Naive thymus-derived CD4-positive, alpha-beta T cell (primary cell): ENCODE measurements at places on chromosomes 5 and 9. TPM values are rescaled to one million over a fixed set of nuclear protein-coding genes. Genes with fewer than 3 reads are reported as not detected.

- no peak overlapping the region for H3K4me3 ChIP-seq
- H3K36me3 ChIP-seq = no peaks in the 10 kb centered on the region
- no peak overlapping the region for H3K27ac ChIP-seq
- H3K4me1 ChIP-seq = peaks cover 16% of the 10 kb centered on the region
Measured at GRCh38 chr5:115179030-115179393, 9.3 kb upstream of the TRIM36 start.

- no peak for DNase-seq
- H3K4me1 ChIP-seq = no peaks in the 10 kb centered on the region
- H3K4me3 ChIP-seq = no peak overlapping the region
- no peaks in the 10 kb centered on the region for H3K36me3 ChIP-seq
Measured at GRCh38 chr9:109751253-109751652, 28.7 kb upstream of the PALM2AKAP2 start.

GRCh38 chr5:131766689-131767088 lies 30.1 kb downstream of the FNIP1 start:
- no peak overlapping the region for H3K27ac ChIP-seq
- no peaks in the 10 kb centered on the region for H3K4me1 ChIP-seq
- no peak for DNase-seq
- H3K36me3 ChIP-seq = no peaks in the 10 kb centered on the region

DNA sequence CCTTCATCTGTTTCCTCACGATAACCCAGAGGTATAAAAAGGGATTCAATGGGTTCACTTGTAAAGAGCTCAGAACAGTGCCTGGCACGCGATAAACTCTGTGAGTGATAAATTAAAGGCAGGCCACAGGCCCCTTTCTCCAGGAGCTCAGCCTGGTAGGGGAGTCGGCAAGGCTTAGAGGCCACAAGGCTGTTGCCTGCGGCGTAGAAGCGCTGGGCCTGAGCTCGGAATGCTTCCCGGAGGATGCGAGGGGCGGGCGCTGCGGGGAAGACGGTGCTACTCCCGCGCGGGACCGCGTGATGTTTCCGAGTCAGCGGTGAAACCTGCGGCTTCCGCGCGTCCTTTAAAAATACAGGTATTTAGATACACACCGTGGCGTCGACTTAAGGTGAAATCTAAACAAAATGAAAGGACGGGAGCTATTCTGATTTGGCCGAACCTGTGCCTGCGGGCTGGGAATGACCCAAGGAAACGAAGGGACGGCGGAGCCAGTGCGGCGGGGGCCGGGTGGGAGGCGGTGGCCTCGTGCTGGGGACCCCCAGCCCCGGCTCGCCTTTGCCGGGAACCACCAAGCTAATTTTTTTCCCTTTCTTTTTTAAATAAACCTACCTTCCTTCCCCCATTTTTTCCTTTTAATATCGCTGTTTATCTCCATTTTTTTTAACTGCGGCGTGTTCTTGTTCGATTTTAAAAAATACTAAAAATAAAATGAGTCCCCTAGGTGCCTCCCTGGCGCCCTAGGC lies 6.2 kb downstream of the NKX2-5 start:
- H3K36me3 ChIP-seq = no peaks in the 10 kb centered on the region
- no peak overlapping the region for H3K27ac ChIP-seq
- H3K27me3 ChIP-seq = no peaks in the 10 kb centered on the region

- no peak overlapping the region for H3K4me3 ChIP-seq
- no peak overlapping the region for H3K27ac ChIP-seq
- H3K36me3 ChIP-seq = no peaks in the 10 kb centered on the region
- no peaks in the 10 kb centered on the region for H3K4me1 ChIP-seq
- peaks cover 4% of the 10 kb centered on the region for H3K27me3 ChIP-seq
- no peak for DNase-seq
Measured at GRCh38 chr5:83562791-83563557, 91.4 kb downstream of the VCAN start.

DNA sequence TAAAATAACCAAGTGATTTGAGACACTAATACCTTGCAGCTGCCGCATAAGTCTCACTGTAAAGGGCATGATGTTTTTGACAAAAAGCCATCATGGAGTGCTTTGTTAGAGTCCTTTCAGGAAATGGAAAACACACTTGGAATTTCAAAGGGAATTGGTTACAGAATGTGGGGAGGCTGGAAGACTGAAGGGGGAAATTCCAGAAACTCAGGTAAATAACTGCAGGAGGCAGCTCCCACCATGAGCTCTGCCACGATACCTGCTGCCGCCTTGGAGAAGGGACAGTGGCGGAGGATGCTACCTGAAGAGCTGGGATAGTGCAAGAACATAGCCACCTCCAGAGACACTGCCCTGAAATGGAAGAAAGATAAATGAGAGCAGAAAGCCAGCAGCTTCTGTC lies 66.9 kb downstream of the PRKACG start:
- H3K27ac ChIP-seq = no peak overlapping the region
- DNase-seq = no peak
- no peaks in the 10 kb centered on the region for H3K36me3 ChIP-seq
- H3K4me1 ChIP-seq = no peaks in the 10 kb centered on the region
- H3K4me3 ChIP-seq = no peak overlapping the region

DNA sequence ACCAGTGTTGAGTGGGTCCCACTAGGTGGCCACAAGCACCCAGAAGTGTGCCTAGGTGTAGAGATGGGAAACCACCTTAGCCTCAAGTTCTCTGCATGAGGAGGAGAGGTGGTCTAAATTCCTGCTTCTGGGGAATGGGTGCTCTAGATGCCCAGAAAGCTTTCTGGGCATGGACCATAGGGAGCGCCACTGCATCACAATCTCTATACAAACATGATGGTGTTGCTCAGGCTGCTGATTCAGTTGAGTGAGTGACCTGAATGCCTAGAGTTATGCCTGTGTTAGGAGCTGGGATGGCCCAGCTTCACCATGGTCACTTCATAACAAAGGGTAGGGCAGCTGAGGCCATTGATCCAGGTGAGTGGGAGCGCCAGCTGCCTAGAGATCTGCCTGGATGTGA lies 667.9 kb upstream of the ARRDC3 start:
- no peaks in the 10 kb centered on the region for H3K4me1 ChIP-seq
- no peak overlapping the region for H3K4me3 ChIP-seq
- H3K36me3 ChIP-seq = no peaks in the 10 kb centered on the region
- no peak for DNase-seq
- H3K27me3 ChIP-seq = no peaks in the 10 kb centered on the region
- H3K27ac ChIP-seq = no peak overlapping the region

DNA sequence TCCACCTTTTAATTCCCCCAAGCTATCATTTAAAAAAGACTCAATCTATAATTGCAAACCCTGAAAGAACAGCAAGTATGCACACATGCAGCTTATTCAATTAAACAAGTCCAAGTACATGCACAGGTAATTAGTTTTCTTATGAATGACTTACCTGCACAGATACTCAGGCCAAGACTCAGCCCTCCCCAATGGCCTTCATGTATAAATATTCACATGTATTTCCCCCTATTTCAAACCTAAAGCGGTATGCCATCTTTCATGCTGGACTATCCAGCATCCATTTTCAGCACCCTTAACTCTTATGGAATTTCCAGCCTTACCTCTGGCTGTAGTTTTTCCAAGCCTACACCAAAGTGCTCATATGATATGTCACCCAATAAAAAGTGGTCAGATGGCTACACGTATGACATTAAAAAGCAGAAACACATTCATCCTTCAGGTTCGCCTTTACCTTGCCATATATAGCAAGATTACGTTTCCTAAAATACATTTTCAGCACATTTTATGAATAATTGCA lies 205.5 kb downstream of the MEF2C start:
- H3K4me3 ChIP-seq = no peak overlapping the region
- no peaks in the 10 kb centered on the region for H3K36me3 ChIP-seq
- H3K27me3 ChIP-seq = peaks cover 23% of the 10 kb centered on the region

DNA sequence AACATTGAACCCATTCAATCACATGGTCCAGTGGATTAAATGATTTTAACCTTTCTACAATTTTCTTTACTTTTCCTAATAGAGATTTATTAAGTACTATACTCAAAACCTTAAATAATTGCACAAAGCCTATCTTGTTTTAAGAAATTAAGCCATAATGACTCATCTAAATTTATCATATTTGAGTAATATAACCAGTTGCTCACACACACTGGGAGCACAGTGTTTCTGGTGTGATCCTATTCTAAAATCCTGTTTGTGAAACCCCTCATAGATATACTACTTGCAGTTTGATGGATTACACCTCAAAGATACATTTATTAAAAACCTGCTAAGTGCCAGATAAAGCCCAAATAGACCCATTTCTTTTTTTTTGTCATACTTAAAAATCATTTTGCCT lies 668.3 kb upstream of the CDH18 start:
- no peak overlapping the region for H3K27ac ChIP-seq
- DNase-seq = no peak
- no peaks in the 10 kb centered on the region for H3K27me3 ChIP-seq
- no peaks in the 10 kb centered on the region for H3K36me3 ChIP-seq
- H3K4me1 ChIP-seq = no peaks in the 10 kb centered on the region
- H3K4me3 ChIP-seq = no peak overlapping the region

DNA sequence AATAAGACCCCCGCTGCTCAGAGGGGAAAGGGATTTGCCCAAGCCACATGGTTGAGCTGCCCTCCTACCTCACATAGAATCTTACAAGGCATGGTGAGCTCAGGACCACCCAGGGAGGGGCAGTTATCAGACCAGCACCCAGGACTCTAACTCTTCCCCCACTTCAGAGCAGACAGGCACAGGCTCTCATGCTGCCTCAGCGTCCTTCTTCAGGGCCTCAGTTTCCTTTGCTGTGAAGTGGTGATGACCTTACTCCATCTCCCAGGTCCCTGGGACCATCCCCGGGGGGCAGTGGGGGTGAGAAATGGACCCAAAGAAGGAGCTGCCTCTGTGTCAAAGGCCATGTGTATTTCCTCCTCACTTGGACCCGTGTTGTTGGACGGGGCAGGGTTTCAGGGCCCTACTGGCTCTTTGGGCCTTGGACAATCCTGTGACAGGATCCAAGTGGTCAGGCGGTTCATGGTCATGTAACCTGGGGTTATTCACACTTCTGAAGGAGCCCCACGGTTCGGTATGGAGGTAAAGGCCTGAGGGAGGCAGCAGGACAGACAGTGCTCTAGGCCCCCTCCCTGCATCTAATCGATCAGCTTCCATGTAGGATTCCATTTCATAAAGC lies 31.7 kb upstream of the CSF1R start:
- no peaks in the 10 kb centered on the region for H3K36me3 ChIP-seq
- H3K4me3 ChIP-seq = no peak overlapping the region
- no peaks in the 10 kb centered on the region for H3K27me3 ChIP-seq
- H3K4me1 ChIP-seq = no peaks in the 10 kb centered on the region
- DNase-seq = no peak

- no peaks in the 10 kb centered on the region for H3K36me3 ChIP-seq
- H3K4me3 ChIP-seq = no peak overlapping the region
- no peaks in the 10 kb centered on the region for H3K4me1 ChIP-seq
- H3K27ac ChIP-seq = no peak overlapping the region
- DNase-seq = no peak
Measured at GRCh38 chr5:113042491-113043243, 66.1 kb downstream of the DCP2 start.

GRCh38 chr5:160441311-160441781 lies 19.7 kb downstream of the PTTG1 start:
- peaks cover 3% of the 10 kb centered on the region for H3K4me1 ChIP-seq
- H3K27me3 ChIP-seq = no peaks in the 10 kb centered on the region
- no peak overlapping the region for H3K4me3 ChIP-seq
- no peaks in the 10 kb centered on the region for H3K36me3 ChIP-seq

GRCh38 chr5:219991-220390 lies 1.9 kb downstream of the SDHA start:
- H3K27ac ChIP-seq = peak overlapping the region; percentile 92
- DNase-seq = peak; percentile 54
- H3K36me3 ChIP-seq = peaks cover 5% of the 10 kb centered on the region
- H3K4me1 ChIP-seq = peaks cover 14% of the 10 kb centered on the region

GRCh38 chr9:85215961-85216360 lies 525.8 kb downstream of the AGTPBP1 start:
- H3K4me1 ChIP-seq = no peaks in the 10 kb centered on the region
- H3K36me3 ChIP-seq = no peaks in the 10 kb centered on the region
- no peak overlapping the region for H3K4me3 ChIP-seq
- no peak overlapping the region for H3K27ac ChIP-seq
- H3K27me3 ChIP-seq = no peaks in the 10 kb centered on the region
- DNase-seq = no peak

- H3K4me1 ChIP-seq = no peaks in the 10 kb centered on the region
- no peak for DNase-seq
- no peak overlapping the region for H3K4me3 ChIP-seq
- peaks cover 7% of the 10 kb centered on the region for H3K36me3 ChIP-seq
- H3K27ac ChIP-seq = no peak overlapping the region
Measured at GRCh38 chr9:107337676-107338590, 54.9 kb downstream of the RAD23B start.

DNA sequence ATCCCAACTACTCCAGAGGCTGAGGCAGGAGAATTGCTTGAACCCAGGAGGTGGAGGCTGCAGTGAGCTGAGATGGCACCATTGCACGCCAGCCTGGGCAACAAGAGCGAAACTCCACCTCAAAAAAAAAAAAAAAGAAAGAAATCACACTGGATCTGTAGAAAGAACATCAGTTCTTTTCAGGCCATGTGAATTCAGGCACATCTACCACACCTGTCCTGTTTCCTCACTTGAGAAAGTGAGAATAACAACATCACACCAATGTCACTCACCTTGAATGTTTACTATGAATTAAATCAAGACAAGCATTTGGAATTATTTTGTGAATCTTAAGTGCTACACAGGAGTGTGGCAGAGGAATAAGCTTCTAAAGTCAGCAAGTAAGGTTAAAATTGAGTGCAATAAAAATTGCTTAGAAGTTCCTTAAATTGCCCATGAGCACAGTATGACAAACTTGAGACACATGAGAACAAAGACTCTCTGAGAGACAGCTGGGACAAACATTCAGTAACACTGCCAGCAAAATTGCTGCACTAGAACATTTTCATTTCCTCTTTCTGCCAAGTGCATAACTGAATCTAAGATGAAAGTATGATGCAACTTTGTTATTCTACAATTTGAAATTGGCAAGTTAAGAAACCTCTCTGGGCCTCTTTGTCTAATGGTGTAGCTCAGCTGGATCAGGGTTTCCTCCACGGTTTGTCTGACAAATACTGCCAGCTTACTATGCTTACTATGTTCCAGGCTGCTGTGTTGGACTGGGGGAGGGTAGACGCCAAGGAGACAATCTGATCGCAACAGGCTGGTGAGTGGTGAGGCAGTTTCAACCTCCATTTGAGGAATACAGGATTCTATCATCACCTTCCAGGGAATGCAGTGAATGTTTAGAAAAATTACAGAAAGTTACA lies 1.9 kb upstream of the RIC1 start:
- DNase-seq = peak; percentile 83
- no peaks in the 10 kb centered on the region for H3K27me3 ChIP-seq
- H3K4me3 ChIP-seq = peak overlapping the region; percentile 88
- peaks cover 6% of the 10 kb centered on the region for H3K36me3 ChIP-seq
- peak overlapping the region; percentile 89 for H3K27ac ChIP-seq

The PLAC8L1 gene
- total RNA-seq = 1.5 TPM

The TMEM174 gene
- not detected in 2 replicates for total RNA-seq

The LAMC3 gene
- total RNA-seq = 3.5 TPM

The PRRX2 gene
- total RNA-seq = 1.0 and 1.1 TPM in 2 replicates

The ERMP1 gene
- total RNA-seq = 9.5 TPM

The LCN15 gene
- not detected in 2 replicates for total RNA-seq

The ZNF454 gene
- total RNA-seq = not detected in 2 replicates
